ENCODE measurements at places on chromosomes 1 and 21. TPM values are rescaled to one million over a fixed set of nuclear protein-coding genes. Genes with fewer than 3 reads are reported as not detected.

GNAT2 gene
- 0.22 TPM for total RNA-seq

MNDA gene
- not detected for total RNA-seq

KCNE2 gene
- not detected for total RNA-seq

GUCA2A gene
- total RNA-seq = not detected

HORMAD1 gene
- 0.65 TPM for total RNA-seq

TARDBP gene
- 71.3 TPM for total RNA-seq

PLXNA2 gene
- 10.6 TPM for total RNA-seq

METTL18 gene
- 9.0 TPM for total RNA-seq
